ENCODE measurements at places on chromosomes 12 and 14.

DNA sequence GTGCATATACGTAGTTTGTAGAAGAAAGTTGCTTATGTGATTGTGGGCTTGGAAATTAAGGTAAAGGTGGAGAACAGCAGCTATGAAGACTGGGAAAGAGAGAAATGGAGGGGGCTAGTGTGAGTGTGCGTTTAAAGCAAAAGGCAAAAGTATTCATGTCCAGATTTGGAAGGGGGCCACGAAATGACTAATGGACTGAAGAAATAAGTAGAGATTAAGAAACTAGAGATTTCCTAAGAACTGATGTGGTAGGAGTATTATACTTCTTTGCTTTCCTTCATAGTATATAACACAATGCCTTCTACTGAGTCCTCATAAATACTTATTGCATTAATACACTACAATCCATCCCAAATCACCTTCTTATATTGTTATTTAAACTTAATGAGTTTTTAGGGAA lies 298.6 kb upstream of the NOVA1 start:
- DNase-seq, result no peak

DNA sequence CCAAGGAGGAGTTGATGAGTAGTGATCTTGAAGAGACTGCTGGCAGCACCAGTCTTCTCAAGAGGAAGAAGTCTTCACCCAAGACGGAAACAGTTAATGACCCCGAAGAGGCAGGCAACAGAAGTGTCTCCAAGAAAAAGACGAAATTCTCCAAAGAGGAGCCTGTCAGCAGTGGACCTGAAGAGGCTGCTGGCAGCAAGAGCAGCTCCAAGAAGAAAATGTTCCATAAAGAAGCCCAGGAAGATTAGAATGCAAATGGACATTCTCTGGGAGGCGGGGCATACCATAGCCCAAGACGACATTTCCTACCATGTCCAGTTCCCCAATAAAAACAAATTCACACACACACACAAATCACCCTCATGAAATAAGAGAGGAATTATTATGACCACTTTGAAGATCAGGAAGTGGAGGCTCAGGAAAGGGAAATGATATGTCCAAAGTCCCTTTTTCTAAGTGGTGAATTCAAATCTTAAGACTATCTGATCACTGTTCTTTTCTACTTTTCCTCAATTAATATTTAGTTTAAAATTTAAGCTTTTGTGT lies 131.8 kb downstream of the PAWR start:
- DNase-seq, result no peak

DNA sequence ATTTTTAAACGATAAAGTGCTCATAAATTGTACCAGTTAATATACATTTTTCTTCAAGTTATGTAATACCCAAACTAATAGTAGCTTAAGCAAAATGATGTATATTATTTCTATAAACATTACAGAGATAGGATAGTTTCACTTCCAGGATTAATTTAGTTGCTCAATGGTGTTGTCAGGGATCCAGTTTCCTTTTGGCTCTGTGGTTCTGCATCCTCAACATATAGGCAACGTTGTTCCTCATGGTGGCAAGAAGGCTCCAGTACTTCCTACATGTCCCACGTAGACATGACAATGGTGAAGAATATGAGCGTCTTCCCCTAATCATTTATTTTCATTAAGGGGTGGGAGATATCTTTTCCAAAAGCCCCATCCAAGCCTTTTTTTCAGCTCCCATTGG lies 60.7 kb upstream of the DCD start:
- DNase-seq, result no peak

DNA sequence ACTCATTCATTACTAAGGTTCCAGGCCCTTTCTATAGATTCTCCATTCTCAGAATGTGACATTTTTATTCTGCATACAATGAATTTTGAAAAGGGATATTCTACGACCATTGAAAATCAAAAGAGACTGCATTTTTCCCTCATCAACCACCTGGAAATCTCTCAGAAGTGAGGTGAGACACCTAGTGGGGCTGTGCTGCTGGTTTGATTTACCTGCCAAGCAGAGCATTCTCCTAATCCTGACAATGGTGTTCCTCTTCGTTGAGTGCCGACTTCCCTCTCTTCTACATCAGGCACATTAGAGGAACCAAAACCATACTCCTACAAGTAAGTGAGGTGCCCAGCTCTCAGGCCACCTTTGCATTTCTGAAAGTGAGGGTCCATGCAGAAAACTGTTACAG lies 14.9 kb downstream of the CKB start:
- DNase-seq, result no peak

DNA sequence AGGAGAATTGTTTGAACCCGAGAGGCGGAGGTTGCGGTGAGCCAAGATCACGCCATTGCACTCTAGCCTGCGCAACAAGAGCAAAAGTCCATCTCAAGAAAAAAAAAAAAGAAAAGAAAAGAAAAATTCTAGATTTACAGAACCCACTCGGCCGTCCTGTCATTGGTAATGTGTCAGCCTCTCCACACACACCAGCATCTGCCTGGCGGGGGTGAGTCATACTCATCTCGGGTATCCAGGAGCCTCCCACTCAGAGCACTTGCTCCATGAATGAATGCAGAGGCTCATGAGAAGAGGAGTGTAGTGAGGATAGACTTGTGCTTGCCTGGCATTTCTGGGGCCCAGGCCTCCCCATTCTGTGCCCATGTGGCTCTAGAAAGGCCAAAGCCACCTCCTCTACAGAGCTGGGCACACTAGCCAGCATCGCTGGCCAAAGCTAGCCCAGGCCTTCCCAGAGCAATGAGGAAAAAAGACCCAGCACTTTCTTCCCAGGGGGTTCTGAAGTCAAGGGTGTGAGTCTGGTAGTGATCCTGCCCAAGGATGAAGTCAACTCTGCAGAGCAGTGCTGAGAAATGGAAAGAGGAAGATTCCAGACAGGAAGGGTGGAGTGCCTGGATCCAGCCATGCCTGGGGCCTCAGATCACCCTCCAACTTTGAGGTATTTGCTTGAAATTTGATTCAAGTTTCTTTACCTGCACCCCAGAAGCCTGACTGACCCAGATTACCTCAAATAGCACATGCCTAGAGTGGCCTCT lies 31.2 kb upstream of the KLC1 start:
- DNase-seq, result no peak

DNA sequence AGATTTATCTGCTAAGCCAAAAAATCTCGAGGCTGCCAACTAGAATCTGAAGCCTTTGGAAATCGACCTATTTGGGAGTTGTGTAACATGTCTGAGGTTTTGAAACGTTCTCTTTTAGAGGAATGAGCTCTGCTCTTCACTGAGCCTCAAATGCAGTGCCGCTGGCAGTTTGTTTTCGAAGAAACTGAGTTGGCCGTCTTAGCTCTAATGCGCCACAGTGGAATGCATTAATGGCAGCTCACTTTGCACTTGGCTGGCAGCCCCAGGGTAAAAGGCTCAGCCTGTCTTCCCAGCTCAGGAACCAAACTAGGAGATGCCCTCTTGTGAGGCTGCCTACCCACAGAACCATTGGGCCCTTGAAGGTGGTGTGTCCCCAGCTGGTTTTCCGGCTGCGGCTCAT lies 53.8 kb downstream of the SFSWAP start:
- DNase-seq, result no peak

DNA sequence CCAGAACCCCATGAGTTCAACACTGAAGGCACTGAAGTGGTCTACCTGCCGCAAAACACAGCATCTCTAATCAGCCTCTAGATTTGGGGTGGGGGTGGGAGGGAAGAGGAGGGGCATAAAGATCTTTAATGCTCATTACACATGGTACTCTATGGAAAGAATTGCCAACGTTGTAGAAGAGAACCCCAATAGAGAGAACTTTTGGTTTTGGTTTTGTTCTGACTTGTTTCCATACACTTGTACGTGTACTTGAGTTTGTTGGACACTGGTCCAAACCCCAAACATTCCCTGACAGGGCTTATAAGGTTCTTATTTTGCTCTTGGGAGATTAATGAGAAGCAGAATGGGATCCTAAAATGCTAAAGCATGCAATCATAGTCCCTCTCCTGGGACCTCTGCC lies 31.0 kb downstream of the GNPTAB start:
- DNase-seq, result no peak

GRCh38 chr12:113424915-113425823 lies 3.0 kb downstream of the SDSL start:
- DNase-seq, result no peak

- DNase-seq, result no peak
These were observed 75.6 kb downstream of the ARL6IP4 start for GRCh38 chr12:123056053-123056452.

Data from SIG-M5 (cell line).